Fibroblast of skin of right quadriceps (primary cell): ENCODE measurements at places on chromosomes 16 and 17.

DNA sequence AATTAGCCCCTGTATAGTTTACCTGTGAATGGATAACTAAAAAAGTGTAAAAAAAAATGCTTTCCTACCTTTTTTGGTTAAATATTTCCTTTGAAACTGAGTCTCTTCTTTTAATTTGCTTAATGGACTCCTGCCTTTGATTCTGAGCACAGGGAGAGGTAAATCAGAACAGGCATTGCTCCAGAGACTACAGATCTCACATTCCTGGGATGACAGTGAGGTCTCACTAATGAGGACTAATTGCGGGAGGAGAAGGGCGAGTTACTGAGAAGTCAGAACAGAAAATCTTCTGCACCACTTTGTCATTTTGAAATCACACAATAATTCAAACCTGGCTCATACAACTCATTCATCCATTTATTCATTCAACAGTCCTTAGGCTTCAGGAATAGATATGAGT is 437.0 kb upstream of the ASIC2 start:
- DNase-seq: no peak

DNA sequence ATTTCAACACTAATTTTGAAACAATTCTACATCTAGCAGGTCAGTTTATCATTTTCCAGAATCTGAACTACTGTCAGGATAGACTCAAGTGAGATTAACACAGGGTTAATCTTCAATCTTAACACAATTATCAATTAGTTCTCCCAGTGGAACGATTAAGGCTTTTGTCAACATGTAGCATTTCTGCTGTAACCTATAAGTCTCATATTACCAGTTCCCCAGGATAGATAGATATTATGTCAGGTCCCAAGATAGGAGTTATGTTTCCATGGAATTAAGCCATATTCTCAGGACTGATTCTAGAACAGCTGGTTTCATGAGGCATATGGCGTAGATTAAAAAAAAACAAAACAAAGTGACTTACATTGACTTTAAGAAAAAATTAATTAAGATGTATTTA is 4.4 kb upstream of the FBF1 start:
- DNase-seq: no peak

DNA sequence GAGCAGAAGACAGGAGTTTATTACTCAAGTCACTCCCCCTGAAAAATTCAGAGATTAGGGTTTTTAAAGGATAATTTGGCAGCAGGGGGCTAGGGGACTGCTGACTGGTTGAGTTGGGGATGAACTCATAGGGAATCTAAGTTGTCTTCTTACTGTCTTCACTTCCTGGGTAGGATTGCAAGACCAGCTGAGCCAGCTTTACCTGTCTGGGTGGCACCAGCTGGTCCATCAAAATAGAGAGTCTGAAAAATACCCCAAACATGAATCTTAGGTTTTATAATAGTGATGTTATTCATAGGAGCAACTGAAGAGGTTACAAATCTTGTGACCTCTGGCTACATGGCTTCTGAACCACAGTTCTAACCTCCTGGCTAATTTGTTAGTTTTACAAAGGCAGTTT is 157.9 kb downstream of the PPM1E start:
- no peak for DNase-seq

- DNase-seq: peak; percentile 29
Observed at GRCh38 chr16:57304169-57305061, 19.9 kb upstream of the PLLP start.

DNA sequence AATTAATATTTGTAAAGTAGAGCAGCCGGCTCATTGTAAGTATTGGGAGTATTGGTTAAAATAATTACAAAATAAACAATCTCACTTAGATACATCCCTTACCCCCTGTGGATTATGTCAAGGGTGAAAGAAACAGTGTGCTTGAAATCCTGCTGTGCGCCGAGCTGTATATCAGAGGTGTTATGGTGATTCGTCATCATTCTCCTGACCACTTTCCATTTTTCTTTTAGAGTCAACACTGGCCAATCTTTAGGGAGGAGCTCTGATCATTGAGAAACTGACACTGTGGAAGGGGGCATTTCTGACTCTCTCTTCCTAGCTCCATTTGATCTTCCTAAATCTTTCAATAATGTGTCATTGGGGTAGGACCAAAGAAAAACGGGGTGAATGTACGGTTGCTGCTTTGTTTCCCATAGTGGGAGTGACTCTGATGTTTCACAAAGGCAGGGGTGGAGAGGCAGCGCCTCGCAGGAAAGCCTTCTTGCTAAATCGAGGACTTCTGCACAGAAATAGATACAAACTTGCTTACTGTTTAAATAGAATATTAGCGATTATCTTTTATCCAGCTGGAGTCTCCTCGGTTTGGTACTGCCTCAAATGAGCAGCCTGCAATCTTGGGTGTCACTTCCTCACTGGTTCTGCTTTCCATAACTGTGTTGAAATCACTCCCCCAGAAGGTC is 123.4 kb downstream of the PRKCB start:
- no peak for DNase-seq

GRCh38 chr16:3030222-3031212 is 6.2 kb downstream of the BICDL2 start:
- DNase-seq: no peak

DNA sequence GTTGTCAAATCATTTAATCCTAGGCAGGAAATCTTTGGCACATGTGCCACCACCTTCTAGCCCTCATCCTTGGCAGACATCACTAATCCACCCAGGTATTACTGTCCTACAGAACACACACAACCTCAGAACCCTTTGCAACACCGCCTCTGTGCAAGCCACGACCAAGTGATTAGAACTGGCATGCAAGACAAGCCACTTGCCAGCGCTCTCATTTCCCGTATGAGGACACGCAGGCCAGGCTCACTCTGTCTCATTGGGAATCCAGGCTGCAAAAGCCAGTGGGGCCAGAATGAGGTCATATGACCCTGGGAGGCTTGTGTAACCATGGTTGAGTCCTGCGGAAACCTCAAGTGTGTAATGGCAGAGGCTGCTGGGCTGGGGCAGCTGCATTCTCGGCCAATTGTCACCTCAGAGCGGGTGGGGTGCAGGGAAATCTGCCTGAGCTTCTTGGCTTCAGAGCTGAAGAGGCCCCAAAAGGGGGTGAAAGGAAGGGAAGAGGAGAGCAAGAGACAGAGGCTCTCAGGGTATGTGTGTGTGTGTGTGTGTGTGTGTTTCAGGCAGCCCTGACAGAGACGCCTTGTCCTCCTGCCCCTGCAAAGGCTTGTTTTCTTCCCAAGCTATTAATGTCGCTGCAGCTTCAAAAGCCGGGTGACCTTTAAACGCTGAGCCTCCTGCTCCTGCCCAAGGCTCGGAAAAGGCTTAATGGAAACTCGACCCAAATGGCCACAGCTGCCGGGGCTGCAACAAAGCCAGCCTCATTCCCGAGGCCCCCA is 43.2 kb upstream of the MRPS23 start:
- DNase-seq: peak; percentile 96

DNA sequence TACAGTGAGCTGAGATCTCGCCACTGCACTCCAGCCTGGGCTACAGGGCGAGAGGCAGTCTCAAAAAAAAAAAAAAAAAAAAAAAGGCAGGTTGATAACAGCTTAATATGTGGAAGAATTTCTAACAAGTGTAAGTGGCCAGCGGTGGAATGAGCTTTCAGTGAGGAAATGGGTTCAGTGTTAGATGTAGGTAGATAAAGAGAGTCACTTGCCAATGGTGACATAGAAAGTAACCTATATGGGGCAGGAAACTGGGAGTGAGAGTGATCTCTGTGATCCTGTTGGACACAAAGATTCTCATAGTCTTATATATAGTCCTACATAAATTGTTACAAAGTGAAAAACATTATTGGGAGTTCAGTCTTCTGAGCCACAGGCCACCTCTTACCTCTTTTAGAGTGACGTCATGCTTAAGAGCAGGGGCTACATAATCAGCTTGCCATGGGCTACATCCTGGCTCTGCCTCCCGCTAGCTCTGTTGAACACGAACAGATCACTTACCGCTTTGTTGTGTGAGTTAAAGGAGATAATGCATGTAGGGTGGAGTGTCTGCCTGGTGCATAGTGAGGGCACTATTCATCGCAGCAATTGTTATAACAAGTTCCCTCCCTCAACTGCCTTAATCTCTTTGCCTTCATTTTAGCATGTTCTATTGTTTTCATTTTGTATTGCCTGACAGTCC is 110.2 kb upstream of the ELAC2 start:
- no peak for DNase-seq

DNA sequence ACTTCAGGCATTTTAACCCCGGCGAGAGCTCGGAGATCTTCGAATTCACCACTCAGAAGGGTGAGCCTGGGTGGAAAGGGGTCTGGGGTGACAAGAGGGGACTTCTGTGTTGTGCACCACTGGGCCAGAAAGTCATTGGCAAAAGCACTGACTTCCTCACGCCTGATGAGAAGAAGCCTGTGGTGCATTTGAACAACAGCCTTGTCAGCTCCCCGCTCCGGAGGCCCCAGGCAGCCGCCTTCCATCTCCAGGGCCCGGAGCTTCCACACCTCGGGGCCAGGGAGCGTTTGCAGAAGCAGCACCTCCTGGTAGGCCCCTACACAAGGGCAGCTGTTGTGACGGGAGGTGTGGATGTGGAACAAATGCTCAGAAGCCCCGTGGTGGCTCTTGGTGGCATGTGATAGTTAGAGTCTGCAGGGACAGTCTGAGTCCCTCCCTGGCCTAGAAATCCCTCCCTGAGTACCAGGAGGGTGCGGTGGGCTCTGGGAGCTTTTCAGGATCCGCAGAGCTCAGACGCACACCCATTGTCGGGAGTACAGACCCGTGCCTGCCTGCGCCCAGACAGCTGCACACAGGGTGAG is 9.7 kb downstream of the CACNG1 start:
- DNase-seq: no peak

- DNase-seq: peak; percentile 28
Observed at GRCh38 chr17:60231234-60231633, 81.5 kb downstream of the CA4 start.

DNA sequence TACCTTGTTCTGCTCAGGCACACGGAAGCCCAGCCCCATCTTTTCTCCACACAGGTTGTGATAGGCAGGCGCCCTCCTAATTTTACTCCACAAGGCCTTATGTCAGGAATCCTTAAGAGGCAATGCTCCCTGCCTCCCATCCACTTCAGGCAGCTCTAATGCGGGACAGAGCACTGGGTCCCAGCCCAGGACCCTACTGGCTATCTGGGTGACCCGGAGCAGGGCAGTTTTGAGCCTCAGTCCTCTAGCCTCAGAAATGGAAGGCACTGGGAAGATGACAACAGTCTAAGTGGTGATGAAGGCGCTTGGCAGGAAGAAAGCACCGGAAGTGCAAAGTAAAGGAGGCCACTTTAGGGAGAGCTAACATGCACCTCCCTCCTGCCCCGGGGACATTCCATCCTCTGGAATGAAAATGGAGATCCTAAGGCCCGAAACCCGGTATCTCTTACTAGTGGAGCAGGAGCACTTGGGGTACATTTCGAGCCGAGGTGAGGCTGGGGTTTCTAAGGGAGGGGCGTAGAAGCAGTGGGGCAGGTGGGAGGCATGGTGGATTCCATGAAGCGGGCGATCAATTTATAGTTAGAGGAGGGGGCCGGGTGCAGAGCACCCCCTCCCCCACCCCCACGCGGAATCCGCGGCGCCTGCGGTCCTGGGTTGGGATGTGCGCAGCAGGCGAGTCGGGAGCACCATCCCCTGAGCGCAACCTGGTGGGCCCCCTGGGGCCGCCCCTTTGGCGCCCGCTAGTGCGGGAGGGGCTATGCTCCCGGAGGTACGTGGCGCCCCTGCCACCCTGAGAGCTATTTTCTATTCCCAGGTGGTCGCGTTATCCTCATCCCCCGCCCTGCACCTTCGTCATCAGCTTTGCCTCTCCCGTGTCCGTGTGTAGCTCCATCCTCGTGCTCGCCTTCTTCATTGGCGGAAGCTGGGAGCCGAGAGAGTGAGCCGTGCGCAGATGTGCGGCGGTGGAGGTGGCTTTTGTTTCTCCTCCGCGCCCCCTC is 4.9 kb downstream of the MT1F start:
- DNase-seq: no peak

GRCh38 chr16:56606071-56606475 is 2.3 kb upstream of the MT2A start:
- peak; percentile 71 for DNase-seq

GRCh38 chr16:72751076-72751475 is 296.9 kb downstream of the ZFHX3 start:
- DNase-seq: no peak

- no peak for DNase-seq
Observed at GRCh38 chr16:84867696-84868095, 47.9 kb downstream of the CRISPLD2 start.

DNA sequence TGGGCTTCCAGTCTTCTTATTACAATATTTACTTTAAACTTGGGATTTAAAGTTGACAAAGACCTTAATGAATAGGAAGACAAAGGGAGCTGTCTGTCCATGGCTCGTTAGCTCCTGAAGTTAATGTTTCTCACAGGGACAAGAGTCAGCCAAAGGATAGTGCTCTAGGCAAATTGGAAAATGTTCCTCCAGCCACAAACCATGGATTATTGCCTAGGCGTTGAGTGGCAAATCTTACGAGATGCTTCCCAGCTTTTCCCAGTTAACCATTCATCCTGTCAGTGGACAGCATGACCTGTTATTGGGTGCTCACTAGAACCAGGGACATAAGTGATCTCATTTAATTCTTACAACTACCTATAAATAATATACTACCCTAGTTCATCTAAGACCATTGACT is 3.6 kb downstream of the TEX2 start:
- DNase-seq: no peak

DNA sequence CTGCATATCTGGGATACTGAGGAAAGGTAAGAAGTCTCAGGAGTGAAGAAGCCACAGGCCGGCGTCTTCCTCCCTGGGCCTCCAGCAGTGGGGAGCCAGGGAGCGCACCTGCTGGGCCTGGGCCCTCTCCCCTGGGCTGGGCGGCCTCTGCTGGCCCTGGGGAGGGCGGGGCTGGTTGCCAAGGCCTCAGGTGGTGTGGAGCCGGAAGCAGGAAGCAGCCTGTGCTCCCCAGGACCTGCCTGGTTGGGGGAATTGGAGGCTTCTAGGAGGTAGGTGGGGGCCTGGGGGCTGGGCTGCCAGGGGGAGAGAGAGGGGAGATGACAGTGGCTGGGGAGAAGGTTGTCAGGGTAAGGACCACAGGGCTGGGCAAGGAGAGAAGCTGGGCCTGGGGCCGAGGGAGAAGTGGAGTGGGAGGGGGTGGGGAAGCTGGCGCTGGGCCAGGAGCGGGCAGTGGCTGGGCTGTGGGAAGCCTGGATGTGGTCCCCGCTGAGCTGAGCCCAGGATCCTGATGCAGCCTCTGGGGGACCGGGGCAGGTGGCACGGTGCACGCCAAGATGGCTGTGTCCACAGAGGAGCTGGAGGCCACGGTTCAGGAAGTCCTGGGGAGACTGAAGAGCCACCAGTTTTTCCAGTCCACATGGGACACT is at the start of gene SMIM22:
SMIM22 (plus strand) TSS at position 189 of the 647 bp plus-strand sequence; CDS start at position 555, 366 bp downstream.
- DNase-seq: no peak

DNA sequence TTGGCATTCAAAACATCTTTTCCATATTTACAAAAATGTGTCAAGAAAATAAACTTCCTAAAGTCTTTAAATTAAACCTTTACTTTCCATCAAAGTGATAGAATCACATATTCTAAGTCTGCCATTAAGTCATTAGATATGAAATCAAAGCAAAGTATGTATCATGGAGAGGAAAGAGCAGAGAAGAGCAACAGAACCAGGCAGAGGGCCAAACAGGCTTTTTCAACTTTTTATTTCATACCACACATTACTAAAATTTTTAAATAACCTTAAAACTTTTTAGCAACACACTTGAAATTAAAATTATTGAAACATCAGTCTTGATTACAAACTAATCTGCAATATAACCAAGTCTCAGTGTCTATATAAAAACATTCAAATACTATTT is 13.8 kb downstream of the SIAH1 start:
- DNase-seq: no peak

GRCh38 chr16:55539049-55539448 is 27.4 kb upstream of the CAPNS2 start:
- peak; percentile 45 for DNase-seq

- no peak for DNase-seq
Observed at GRCh38 chr17:30576326-30576861, 99.2 kb downstream of the GOSR1 start.
